T-helper 17 cell (primary cell): ENCODE measurements at places on chromosomes 2 and 18. TPM values are rescaled to one million over a fixed set of nuclear protein-coding genes. Genes with fewer than 3 reads are reported as not detected.

The MC4R gene
- total RNA-seq: not detected

The OTOS gene
- total RNA-seq: not detected

- no peak for DNase-seq
Observed at GRCh38 chr2:14420851-14421250, 211.7 kb upstream of the LRATD1 start.

DNA sequence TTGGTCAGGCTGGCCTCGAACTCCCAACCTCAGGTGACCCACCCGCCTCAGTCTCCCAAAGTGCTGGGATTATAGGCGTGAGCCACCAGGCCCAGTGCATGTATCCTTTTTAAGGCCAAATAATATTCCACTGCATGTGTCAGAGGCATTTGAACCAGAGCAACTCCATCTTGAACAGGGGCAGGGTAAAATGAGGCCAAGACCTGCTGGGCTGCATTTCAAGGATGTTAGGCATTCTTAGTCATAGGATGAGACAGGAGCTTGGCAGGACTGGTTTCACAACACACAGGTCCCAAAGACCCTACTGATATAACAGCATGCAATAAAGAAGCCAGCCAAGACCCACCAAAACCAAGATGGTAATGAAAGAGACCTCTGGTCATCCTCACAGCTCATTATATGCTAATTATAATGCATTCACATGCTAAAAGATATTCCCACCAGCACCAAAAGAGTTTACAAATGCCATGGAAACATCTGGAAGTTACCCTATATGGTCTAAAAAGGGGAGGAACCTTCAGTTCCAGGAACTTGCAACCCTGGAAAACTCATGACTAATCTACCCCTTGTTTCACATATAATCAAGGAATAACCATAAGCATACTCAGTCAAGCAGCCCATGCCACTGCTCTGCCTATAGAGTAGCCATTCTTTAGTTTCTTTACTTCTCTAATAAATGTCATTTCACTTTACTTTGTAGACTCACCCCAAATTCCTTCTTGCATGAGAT is 204.6 kb downstream of the RAB3GAP1 start:
- DNase-seq: no peak

GRCh38 chr2:158325031-158325781 is 131.3 kb downstream of the CCDC148 start:
- no peak for DNase-seq
